ENCODE measurements at places on chromosomes 13 and 19.

DNA sequence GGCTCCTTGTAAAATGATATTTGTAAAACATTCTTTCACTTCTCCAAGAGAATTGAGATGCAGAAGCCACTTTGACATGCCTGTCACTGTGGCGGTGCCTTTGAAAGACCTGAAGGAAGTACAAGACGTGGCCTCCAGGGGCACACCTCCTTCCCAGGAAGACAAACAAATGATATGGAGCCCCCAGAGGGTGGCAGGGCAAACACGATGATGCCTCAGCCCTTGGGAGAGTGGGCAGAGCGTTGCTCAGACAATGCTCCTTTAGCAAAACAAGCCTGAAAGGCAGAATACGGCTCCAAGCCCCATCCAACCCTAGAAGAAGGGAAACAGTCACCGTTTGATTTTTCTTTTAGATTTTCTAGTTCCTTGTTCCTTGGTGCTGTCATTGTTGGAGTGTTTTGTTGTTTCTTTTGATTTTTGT is 9.2 kb upstream of the ATP12A start:
- no peak for DNase-seq

DNA sequence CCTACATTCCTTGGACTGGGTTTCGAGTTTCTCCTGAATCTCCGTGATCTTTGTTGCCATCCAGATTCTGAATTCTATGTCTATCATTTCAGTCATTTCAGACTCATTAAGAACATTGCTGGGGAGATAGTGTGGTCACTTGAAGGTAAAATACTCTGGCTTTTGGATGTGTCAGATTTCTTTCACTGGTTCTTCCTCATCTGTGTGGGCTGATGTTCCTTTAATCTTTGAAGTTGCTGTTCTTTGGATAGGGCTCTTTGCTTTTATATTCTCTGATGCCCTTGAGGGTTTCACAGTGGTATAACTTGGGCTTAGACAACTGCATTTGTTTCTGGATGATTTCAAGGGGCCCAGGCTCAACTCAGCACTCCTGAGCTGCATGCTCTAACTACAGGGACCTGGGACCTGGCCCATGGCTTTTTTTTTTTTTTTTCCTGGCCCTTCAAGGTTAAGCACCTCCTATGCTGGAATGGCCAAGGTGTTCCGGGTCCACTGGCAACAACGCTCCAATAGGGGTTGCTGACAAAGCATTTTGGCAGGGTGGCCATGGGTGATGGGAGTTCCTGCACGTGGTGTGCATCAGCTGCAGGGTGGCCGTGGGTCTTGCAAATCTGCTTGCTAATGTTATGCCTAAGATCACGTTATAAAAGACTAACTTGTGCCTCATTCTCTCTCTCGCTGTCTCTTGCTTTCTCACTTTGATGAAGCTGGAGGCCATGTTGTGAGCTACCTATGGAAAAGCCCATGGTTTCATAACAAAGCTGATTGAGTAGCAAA is 5.9 kb upstream of the SIGLEC7 start:
- peak; percentile 52 for DNase-seq

DNA sequence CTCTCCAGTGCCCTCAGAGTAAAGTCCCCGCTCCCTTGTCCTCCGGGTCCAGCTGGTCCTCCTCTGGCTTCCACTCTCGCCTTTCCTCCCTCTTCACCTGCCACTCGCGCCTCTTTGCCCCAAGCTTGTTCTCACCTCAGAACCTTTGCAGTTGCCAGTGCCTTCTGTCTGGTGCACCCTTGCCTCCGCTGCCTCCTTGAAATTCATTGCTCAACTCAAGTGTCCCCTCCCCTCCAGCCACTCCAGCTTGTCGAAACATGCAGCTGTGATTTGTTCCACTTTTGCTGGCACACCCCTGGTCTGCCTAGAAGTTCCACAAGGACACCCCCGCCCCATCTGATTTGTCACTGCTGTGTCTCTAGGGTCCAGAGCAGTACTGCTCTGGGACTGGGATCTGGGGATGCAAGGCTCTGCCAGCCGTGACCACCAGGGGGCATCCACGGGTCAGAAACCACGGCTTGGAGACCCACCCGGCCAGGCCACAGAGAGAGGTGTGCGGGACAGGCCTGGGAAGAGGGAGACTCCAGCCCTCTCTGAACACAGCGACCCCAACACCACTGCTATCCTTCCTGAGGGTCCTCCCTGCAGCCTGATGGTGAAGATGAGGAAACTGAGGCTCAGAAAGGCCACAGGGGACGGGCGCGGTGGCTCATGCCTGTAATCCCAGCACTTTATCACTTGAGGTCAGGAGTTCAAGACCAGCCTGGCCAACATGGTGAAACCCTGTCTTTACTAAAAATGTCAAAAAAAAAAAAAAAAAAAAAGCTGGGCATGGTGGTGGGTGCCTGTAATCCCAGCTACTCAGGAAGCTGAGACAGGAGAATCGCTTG is 49.9 kb downstream of the AP1M1 start:
- peak; percentile 92 for DNase-seq

- DNase-seq: no peak
These were observed 81.6 kb downstream of the OLFM4 start for GRCh38 chr13:53110181-53110580.

DNA sequence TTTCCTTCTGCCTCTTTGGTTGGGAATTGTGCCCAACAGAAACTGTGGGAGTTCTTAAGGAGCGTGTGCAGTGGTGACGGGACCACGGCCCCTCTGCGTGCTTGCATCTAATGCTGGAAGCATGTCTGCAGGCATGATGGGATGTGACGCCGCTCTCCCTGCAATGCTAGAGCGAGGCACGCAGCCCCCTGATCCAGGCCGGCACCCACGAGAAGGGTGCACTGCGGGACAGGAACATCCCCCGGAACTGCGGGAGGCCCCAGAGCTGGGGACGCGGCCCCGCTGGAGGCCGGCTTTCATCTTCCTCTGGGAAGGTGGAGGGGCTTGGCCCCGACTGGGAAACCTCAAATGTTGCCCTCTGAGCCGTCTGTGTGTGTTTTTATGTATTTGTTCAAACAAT is 32.7 kb downstream of the TMEM255B start:
- no peak for DNase-seq

DNA sequence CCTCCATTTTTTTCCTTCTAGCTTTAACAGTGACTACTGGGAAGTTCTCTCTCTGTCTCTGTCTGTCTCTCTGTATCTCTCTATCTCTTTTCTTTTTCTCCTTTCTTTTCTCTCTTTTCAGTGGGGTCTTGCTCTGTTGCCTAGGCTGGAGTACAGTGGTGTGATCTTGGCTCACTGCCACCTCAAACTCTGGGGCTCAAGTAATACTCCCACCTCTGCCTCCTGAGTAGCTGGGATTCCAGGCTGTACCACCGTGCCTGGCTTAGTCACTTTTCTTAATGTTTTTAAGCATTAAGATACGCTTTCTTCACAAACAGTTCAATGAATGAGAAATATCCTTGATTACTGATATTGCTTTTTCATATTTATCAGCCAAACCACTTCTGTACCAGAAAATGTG is 13.1 kb downstream of the PCCA start:
- DNase-seq: no peak

- no peak for DNase-seq
These were observed 39.8 kb upstream of the IGFL4 start for GRCh38 chr19:46080561-46080960.

GRCh38 chr13:99384468-99384867 is 77.3 kb upstream of the GPR183 start:
- peak; percentile 61 for DNase-seq

DNA sequence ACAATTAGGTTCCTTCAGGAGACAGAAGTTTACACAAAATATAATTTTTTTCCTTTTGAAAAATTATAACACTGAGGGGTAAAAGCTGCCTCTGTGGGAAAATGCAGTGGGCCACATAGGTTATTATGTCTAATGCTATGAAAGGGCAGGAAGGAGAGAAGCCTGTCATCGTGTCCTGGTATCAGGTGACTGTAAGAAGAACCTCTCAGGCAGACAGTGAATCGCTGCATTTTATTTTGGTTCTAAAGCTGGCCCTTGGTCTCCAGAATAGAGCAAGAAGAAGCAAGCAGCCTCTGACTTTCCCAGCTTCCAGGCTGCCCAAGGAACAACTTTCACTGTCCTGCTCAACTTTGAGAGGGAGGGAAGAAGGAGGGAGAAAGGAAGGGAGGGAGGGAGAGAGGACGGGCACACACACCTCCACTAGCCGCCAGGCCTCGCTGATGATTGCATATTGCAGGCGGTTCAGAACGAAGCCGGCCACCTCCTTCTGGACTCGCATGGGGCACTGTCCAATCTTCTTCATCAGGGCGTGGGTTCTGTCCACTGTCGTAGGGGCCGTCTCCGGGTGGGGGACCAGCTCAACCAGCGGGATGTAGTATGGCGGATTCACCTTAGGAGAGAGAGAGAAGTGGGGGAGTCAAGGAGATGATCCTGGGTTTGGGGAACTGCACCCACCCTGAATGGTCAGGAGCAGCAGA is 93.8 kb downstream of the CRYL1 start:
- no peak for DNase-seq

DNA sequence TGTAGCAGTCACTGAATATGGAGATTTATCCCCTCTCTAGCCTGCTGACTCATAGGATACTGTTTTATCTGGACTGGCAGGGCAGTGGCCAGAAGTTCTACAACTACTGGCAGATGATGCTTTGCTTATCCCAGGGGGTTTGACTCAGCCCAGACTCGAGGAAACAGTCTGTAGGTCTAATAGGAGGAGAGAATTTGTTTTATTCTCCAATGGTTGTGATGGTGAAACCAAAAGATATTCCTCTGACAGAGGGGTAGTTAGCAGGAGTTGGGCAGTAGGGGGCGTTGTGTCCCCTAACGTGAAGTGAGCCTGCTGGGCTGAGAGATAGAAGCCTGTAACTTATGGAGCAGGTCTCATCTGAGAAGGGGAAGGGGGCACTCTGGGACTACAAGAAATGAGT is 74.9 kb downstream of the WTIP start:
- DNase-seq: no peak

GRCh38 chr13:94312511-94313216 is 166.8 kb downstream of the DCT start:
- no peak for DNase-seq

GRCh38 chr19:41910240-41910991 is 17.8 kb downstream of the ERFL start:
- DNase-seq: no peak

DNA sequence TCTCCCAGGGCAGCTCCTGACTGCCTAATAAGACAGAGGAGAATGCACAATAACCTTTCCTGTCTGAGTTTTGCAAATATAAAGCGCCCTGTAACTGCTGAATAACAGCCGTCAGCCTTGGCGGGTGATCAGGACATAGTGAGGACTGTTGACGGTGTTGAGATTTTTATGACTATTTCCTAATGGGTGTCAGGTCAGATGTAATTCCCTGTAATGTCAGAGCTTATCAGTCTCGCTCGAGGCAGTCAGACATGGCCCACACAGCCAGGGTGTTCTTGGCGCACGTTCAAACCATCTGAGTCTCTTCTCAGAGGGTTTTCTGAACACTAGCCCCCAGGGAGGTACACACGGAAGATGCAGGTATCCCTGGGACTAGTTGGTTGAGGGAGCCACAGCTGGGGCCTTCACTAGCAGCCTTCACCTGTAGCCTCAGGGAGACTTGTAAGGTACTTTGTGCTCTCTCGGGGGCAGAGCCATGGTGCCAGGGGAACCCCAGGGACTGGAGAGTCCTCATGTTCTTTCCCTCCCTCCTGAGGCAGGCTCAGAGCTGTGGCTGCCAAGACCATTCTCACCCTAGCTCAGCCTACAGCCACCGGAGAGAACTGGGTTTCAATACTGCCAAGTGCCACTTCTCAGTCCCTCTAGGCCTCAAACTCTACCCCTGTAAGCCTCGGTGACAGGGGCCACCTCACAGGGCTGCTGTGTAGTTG is 213.1 kb downstream of the UQCRFS1 start:
- no peak for DNase-seq

GRCh38 chr19:19943848-19944582 is 43.3 kb downstream of the ZNF93 start:
- DNase-seq: no peak

GRCh38 chr19:51507192-51507591 is 5.6 kb upstream of the SIGLEC12 start:
- DNase-seq: no peak

DNA sequence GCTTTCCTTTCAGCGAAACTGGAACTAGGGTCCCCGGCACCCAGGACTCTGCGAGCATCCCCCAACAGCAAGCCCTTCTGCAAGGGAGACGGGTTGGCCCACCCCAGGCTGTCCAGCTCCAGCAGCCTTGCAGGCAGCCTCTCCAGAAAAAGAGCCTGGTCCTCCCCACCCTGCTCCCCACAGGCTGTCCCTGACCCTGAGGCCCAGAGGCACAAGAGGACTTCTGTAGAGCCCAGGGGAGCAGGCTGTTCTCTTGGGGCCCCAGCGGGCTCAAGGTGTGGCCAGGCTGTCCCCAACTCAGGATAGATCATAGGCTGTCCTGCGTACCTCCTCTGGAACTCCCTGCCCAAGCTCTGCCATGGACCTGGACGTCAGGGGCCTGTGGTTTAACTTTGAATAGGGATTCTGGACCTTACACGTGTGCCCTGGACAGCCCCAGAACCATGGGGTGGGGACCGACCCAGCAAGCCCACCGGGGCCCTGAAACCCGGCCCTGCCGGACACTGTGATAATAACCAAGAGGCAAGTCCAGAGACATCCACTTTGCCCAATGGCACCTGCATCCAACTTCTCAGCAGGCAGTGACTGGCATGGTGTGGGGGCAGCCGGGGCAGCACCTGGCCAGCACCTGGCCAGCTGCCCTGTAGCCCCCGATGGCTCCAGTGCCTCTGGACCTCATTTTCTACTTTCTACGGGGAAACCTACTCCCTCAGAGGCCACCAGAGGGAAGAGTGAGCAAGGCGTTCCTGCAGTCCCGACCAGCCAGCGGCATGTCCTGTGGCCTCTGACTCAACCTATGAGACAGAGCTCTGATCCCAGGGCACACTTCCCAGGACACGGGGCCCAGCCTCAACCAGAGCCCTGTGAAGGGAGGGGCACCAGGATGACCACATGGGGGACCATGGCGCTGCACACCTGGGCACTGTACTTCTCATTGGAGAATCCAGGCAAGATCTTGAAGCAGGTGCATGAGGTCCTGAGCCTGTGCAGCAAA is 50.9 kb upstream of the TPM4 start:
- DNase-seq: no peak

- DNase-seq: no peak
These were observed 21.2 kb downstream of the HNRNPM start for GRCh38 chr19:8466018-8466417.

DNA sequence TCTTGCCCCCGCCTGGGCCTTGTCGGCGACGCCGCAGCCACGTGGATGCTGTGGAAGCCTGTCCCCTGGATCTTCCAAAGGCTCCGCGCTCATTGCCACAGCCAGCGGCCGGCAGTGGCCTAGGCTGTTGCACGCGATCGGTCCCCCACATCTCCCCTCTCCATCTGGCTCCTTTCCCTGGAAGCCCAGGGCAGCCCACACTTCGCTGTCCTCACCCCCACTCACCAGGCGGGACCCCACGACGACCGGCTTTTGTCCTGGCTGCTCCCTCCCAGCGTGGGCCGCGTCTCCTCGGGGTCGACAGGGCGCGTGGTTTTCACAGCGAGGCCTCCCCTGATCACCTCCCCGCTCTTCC is 605 bp upstream of the TEX30 start:
- DNase-seq: no peak

- DNase-seq: no peak
These were observed 330.8 kb downstream of the DLEU7 start for GRCh38 chr13:50512474-50513299.

All from coronary artery (tissue), 2 donors.